Activated effector memory CD4-positive, alpha-beta T cell treated with Interleukin-2 at 50 U/mL for 16 hours (primary cell): ENCODE measurements at places on chromosomes 7 and 10.

GRCh38 chr10:47401874-47402640 lies 18.0 kb upstream of the ZNF488 start:
- DNase-seq: no peak

DNA sequence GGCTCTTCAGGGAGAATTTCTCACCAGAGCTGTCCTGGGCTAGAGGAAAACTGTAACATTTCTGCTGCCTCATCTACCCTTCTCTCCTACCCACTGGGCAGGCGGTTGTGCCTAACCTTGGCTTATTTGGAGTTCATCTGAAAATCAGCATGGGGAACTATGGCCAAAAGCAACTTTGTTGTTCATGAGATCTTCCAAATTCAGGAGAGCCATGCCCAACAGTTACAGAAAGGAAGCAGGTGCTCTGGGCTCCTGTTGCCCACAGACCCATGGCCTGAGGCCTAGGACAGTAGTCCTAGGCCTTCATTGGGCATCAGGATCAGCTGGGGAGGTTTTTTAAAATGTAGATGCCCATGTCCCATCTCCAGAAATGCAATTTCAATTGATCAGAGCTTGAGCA lies 85.2 kb downstream of the GRID1 start:
- DNase-seq: no peak

- DNase-seq: no peak
Measured at GRCh38 chr10:68870061-68870460, 31.1 kb upstream of the DDX50 start.

DNA sequence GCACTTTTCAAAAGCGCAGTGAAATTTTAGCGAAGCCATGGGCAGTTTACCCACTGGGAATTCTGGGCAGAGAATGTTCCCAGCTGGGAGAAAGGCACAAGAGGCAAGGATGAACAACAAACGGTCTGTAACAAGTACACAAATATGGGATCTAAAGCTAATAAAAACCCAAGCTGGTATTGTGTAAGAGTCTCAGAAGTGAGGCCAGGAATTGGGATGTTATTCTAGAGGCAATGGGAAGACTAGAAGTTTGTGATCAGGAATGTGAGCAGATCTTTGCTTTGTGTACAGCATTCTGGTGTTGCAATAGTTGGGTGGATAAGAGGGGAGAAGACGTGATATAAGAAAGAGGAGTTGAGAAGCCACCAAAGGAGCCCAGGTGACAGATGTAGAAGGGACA lies 15.0 kb downstream of the FZD9 start:
- DNase-seq: no peak
